ENCODE measurements at places on chromosomes 4 and X. TPM values are rescaled to one million over a fixed set of nuclear protein-coding genes. Genes with fewer than 3 reads are reported as not detected.

GRCh38 chr4:186587416-186588018 is 32.1 kb upstream of the MTNR1A start:
- H3K27ac ChIP-seq, result no peak overlapping the region
- H3K36me3 ChIP-seq, result peaks cover 55% of the 10 kb centered on the region
- DNase-seq, result peak; percentile 65
- H3K27me3 ChIP-seq, result no peaks in the 10 kb centered on the region
- H3K4me1 ChIP-seq, result peaks cover 3% of the 10 kb centered on the region

GRCh38 chr4:25823632-25824031 is 39.2 kb downstream of the SEL1L3 start:
- H3K4me1 ChIP-seq, result peaks cover 3% of the 10 kb centered on the region
- no peaks in the 10 kb centered on the region for H3K27me3 ChIP-seq
- no peak overlapping the region for H3K4me3 ChIP-seq
- no peak overlapping the region for H3K27ac ChIP-seq
- no peak for DNase-seq

- H3K4me1 ChIP-seq, result no peaks in the 10 kb centered on the region
- H3K36me3 ChIP-seq, result no peaks in the 10 kb centered on the region
- H3K27ac ChIP-seq, result no peak overlapping the region
- no peak overlapping the region for H3K4me3 ChIP-seq
Observed at GRCh38 chr4:85715991-85716737, 241.2 kb downstream of the ARHGAP24 start.

DNA sequence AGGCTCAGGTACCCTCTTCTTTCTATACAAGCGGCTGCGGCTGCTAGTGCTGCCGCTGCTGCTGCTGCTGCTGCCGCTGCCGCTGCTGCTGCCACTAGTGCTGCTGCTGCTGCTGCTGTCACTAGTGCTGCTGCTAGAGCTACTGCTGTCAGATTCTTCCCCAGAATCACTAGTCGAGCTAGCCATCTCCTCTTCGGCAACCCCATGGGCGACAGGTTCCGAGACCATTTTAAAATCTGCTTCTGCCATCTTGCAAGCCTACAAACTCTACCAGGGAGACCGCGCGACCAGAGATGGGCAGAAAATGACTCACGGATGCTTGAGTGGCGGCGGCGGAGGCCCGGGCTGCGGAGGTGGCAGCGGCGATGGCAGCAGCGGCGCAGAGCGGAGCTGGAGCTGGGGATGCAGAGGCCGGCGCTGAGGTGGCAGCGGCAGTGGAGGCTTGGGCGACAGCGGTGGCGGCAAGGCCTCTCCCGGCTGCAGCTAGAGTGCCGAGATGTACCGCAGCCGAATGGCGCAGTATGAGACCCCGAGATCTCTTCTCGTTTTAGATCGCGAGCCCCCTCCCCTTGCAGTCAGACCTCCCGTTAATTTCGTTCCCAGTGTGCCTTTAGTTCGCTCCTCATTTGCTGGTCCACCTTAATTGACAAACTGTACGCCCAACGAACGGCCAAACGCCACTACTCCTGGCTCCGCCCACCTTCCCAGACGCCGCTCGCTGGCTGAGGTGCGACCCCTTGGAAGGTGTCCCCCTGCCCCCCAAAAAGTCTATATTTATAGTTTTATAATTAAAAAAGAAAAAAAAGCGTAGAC is at the start of gene NAP1L3:
NAP1L3 (minus strand) TSS at position 523 of the 813 bp plus-strand sequence; CDS start at position 249, 274 bp downstream.
- H3K4me1 ChIP-seq, result no peaks in the 10 kb centered on the region
- peak; percentile 44 for DNase-seq
- H3K27ac ChIP-seq, result no peak within 1 kb of the TSS
- peaks cover 3% of the 10 kb centered on the region for H3K27me3 ChIP-seq
- H3K36me3 ChIP-seq, result no peaks in the 10 kb centered on the region

DNA sequence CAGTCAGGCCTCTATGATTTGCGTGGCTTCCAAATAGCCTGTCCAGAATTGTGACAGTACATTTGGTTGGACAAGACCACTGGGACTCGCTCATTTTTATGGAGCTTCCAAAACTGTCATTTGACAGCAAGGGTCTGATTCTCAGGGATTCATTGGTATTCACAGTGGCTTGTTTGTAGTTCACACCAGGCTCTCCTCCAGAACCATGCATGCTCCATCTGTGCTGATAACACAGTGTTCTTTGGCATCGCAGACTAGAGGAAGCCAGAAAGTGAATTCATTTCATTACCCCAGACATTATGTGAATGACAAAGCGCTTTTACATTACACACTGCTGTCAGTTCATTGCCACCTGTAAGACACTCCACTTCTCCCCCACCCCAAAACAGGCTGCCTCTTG is 208.3 kb downstream of the ARHGAP10 start:
- no peak overlapping the region for H3K4me3 ChIP-seq
- H3K27me3 ChIP-seq, result no peaks in the 10 kb centered on the region
- peaks cover 6% of the 10 kb centered on the region for H3K4me1 ChIP-seq
- no peak for DNase-seq
- H3K36me3 ChIP-seq, result peaks cover 5% of the 10 kb centered on the region

DNA sequence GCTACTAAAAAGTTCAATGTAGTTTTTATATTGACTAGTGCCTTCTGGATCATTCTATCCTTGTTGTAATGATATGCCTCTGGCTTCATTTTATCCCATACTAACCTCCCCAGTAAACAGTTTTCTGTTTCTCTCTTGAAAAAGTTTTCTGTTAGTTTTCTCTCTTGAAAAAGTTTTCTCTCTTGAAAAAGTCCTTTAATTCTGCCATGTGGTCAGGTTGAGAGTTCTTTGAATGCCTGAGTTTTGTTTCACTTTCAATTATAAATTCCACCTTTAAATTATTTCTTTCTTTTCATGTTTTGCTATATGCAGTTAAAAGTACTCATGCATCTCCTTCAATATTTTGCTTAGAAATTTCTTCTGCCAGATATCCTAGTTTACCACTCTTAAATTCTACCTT is 1139.6 kb downstream of the STPG2 start:
- DNase-seq, result no peak
- H3K36me3 ChIP-seq, result no peaks in the 10 kb centered on the region
- no peaks in the 10 kb centered on the region for H3K27me3 ChIP-seq
- no peak overlapping the region for H3K4me3 ChIP-seq
- H3K27ac ChIP-seq, result no peak overlapping the region
- H3K4me1 ChIP-seq, result no peaks in the 10 kb centered on the region

DNA sequence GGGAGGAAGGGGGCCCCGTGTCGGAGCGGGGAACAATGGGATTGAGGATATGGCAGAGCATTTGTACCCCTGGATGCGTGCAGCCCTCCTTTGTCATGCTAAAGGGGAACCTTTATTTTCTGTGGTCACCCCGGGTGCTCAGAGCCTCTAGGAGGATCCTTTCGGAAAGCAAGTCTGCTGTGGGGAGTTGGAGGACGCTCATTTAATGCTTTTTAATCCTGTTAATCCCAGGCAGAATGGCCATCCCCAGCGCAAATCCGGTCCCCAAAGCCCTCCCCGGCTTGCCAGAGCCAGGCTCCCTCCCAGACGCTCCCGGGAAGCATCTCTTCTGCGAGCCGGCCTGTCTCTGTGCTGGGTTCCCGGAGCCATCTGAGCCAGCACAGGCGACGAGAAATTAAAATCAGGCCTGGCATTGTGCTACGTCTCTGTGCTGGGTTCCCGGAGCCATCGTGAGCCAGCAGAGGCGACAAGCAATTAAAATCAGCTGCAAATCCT is 113.2 kb upstream of the PPP2R3B start:
- H3K27me3 ChIP-seq, result no peaks in the 10 kb centered on the region
- no peaks in the 10 kb centered on the region for H3K36me3 ChIP-seq
- no peak overlapping the region for H3K4me3 ChIP-seq
- no peak overlapping the region for H3K27ac ChIP-seq

- H3K4me1 ChIP-seq, result peaks cover 7% of the 10 kb centered on the region
- H3K4me3 ChIP-seq, result no peak overlapping the region
- no peak for DNase-seq
- H3K27ac ChIP-seq, result no peak overlapping the region
- H3K36me3 ChIP-seq, result no peaks in the 10 kb centered on the region
Observed at GRCh38 chrX:107730298-107730655, 45.3 kb downstream of the TSC22D3 start.

FHL1 gene
- 41.9 TPM for total RNA-seq

CCNQ gene
- 27.6 TPM for total RNA-seq

TRIM75 gene
- total RNA-seq, result not detected

CCDC110 gene
- 0.90 TPM for total RNA-seq
